ENCODE measurements at places on chromosomes 4 and X.

GRCh38 chr4:121308828-121309227, 72.0 kb downstream of the QRFPR start:
- no peak for DNase-seq

- DNase-seq: no peak
Measured at GRCh38 chrX:11244636-11245035, 48.6 kb upstream of the AMELX start.

GRCh38 chrX:129980540-129981199, 1.8 kb upstream of the BCORL1 start:
- DNase-seq: peak; percentile 27

DNA sequence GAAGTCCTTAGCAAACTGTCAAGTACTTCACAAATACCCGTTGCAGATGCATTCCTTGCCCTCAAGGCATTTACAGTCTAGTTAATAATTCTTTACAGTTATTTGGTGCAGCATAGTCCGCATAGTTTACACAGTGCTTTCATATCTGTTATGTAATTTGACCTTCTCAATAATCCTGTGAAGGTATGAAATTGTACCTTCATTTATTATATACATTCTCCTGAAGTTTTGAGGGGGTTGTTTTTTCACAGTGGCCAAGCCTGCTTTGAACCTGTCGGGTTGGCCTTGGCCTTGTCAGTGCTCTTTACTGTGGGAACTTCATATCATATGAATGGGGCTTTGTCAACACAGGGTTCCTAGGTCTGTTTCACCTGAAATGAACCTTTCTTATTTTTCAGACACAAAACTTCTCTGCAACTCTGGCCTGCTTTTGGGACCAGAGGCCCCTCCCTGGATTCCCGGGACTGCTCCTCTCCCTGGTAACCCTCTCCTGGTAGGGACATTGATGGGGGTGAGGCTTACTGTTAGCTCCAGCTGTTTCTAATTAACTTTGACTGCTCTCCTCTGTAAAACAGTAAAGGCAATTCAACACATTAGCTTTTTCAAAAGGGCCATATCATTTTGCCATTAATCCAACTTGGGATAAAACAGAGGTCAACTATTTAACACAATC, 9.1 kb downstream of the IGFBP7 start:
- no peak for DNase-seq

GRCh38 chr4:150237110-150237872, 159.0 kb downstream of the DCLK2 start:
- no peak for DNase-seq

GRCh38 chrX:40100141-40100536, 2.4 kb upstream of the BCOR start:
- DNase-seq: no peak

DNA sequence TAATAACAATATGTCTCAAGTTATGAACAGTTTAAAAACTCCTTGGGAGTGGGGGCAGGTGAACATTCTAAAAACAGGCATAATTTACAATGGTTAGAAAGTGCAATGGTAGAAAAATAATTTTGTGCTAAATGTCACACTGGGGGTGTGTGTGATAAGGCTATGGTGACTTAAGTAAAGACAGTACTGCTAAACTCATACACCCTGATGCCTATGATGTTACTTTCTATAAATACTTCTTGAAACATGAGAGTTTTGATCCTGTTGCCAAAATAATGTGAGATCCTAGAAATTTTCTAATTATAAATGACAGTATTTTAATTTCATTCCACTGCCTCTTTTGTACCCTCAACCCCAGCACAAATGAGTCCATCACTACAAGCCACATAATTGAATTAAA, 144.2 kb downstream of the POLA1 start:
- DNase-seq: no peak

GRCh38 chr4:67861513-67861912, 22.3 kb downstream of the TMPRSS11D start:
- DNase-seq: peak; percentile 36

GRCh38 chr4:152485726-152486276, 50.1 kb downstream of the FBXW7 start:
- no peak for DNase-seq
